Diencephalon (tissue), 1 donor: ENCODE measurements at places on chromosomes 7 and 10. TPM values are rescaled to one million over a fixed set of nuclear protein-coding genes. Genes with fewer than 3 reads are reported as not detected.

LRRC17 gene
- 33.2 TPM for total RNA-seq

INSYN2A gene
- 22.6 TPM for total RNA-seq

A1CF gene
- not detected for total RNA-seq

PRTFDC1 gene
- total RNA-seq, result 31.8 TPM

RSPH10B2 gene
- 6.0 TPM for total RNA-seq

IFIT1B gene
- total RNA-seq, result 0.92 TPM

SYT15B gene
- 1.4 TPM for total RNA-seq

ITIH5 gene
- 18.9 TPM for total RNA-seq

PLPP4 gene
- 29.1 TPM for total RNA-seq
